DMS 273 treated with DMSO at 0.1 percent for 48 hours (cell line): ENCODE measurements at places on chromosomes 1 and 21.
A peak's percentile ranks its signal among the peaks of the same experiment; 100 is the strongest.

GRCh38 chr1:157438146-157438545 lies 114.2 kb downstream of the FCRL5 start:
- no peak for DNase-seq

DNA sequence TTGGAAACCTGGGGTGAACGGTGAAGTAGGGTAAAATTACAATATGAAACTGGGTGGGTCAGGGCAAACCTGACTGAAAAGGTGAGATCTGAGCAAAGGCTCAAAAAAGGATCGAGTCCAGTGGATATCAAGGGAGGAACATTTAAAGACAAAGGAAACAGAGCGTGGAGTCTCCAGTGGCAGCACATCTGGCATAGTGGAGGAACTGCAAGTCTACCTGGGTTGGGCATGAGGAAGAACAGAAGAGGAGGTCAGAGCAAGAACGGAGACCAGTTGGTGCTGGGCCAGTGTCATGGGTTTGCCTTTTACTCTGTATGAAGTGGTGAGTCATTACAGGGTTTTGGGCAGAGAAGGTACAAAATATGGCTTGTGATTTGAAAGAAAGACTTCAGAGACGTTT lies 163.7 kb downstream of the NTPCR start:
- DNase-seq, result no peak

- DNase-seq, result no peak
These were observed 4.6 kb downstream of the PTGER3 start for GRCh38 chr1:71043065-71043464.

DNA sequence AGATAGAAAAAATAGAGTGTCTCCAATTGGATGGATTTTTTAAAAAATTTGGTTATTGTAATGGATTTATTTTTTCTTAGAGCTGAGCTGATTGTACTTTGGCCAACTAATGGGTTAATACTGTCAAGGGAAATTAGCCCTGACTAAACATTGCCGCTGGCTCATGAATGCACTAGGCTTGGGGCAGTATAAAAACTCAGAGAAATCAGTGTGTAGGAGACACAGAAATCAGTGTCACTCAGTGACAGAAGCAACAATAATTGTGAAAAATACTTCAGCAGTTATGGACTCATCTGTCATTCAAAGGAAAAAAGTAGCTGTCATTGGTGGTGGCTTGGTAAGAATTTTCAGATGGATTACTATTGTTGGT lies at the start of gene KMO:
Gene KMO (plus strand): TSS at position 217 of the 370 bp plus-strand sequence. CDS start 67 bp downstream, at position 284.
- DNase-seq, result no peak

GRCh38 chr1:24999426-24999825 lies 69.3 kb upstream of the RUNX3 start:
- DNase-seq, result no peak

- no peak for DNase-seq
These were observed 75.1 kb downstream of the LAMC1 start for GRCh38 chr1:183098317-183098716.

- no peak for DNase-seq
These were observed 39.8 kb upstream of the SYNC start for GRCh38 chr1:32742199-32742947.

DNA sequence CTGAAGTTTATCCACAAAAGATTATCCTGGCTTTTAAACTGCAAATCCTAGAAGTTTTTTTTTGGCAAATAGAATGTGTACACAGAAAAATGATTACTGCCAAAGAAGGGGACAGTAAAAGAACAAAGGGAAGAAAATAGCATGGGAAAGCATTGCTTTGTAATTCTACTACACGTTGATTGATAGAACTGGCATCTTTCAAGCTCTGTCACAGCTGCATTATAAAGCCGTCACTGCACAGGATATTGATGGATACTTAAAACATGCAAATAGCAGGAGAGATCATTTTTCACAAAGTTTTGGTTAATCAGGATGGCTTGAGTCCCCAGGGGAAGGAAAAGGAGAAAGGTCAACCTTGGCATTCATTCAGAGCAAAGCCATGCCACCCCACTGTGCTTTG lies 183.7 kb upstream of the RRP15 start:
- DNase-seq, result no peak

GRCh38 chr1:162056043-162056442 lies 13.4 kb upstream of the NOS1AP start:
- DNase-seq, result peak; percentile 45

DNA sequence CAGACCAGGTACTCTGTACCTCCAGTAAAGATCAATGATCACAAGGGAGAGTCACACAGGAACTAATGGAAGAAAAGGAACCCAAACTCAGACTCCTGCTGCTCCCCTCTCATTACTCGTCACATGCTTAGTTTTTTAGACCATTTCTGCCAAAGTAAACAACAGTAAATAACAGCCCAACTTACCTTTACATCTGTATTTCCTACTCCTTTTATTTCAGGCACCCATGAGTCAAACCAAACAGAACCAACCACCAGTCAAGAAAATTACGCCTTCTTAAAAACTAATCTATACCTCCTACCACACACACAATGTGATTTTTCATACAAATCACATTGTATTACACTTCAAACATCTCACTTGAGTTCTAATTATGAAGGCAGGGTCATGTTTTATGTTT lies 61.4 kb upstream of the HTR1D start:
- no peak for DNase-seq

DNA sequence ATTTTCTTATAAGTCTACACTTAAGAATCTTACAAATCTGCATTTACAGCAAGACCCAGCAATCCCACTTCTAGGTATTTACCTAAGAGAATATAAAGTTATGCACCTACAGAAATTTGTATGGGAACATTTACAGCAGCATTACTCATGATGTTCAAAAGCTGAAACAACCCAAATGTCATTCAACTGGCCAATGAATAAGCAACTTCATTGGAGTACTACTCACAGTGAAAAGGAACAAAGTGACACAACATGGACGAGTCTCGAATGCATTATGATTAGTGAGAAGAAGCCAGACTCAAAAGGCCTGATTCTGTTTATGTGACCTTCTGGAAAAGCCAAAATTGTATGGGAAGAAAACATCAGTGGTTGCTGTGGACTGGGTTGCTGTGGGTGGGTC lies 116.9 kb downstream of the CAMTA1 start:
- DNase-seq, result no peak

GRCh38 chr1:63827411-63828321 lies 53.8 kb downstream of the ROR1 start:
- peak; percentile 33 for DNase-seq

- DNase-seq, result no peak
These were observed 4.8 kb upstream of the HRNR start for GRCh38 chr1:152228831-152229230.

- DNase-seq, result peak; percentile 29
These were observed 322.8 kb downstream of the PAPPA2 start for GRCh38 chr1:176785791-176786190.

DNA sequence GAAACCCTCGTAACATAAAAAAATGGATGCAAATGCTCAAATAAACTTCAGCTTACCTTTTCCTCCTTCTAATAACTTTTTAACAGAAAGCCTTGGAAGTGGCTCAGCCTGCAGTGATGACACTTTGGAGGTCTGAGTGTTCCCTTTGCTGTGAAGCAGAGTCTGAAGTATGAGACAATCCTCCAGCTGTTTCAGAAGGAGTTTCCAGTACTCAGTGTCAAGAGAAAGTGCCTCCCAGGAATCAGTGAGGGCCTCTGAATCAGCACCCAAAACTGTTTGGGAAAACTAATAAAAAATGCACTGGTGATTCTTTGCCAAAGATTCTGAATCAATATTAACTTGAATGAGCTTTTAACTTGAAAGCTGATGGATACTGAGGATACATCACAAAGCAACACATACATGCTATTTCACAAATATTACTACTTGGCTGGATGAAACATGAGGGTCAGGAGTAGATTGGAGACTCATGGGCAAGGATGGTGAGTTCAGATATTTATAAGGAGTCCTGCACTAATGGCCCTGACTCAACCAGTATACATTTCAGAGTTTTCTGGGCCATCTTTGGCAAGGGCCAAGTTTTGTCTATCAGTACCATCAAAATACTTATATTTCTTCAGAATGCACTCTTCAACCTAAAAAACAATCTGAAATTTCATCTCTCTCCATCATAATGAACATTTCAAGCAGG lies 77.0 kb downstream of the IARS2 start:
- DNase-seq, result no peak

- DNase-seq, result no peak
These were observed 4.8 kb upstream of the ARF1 start for GRCh38 chr1:228077565-228078330.

DNA sequence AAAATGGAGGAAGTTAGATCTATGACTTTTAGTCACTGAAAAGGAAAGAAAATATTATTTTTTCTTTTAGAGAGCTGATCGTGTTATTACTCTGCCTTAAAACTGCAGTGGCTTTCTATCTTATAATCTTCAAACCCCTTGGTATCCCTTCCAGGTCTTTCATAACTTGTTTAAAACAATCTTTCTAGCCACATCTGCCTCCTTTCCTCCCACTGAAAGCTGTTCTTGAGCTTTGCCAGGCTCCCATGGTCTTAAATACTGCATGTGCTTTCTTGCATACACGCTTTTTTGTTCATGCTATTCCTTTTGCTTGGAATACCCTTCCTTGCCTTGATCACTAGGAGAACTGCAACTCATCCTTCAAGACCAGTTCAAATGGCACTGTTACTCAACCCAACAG lies 65.9 kb upstream of the GADD45A start:
- DNase-seq, result no peak

DNA sequence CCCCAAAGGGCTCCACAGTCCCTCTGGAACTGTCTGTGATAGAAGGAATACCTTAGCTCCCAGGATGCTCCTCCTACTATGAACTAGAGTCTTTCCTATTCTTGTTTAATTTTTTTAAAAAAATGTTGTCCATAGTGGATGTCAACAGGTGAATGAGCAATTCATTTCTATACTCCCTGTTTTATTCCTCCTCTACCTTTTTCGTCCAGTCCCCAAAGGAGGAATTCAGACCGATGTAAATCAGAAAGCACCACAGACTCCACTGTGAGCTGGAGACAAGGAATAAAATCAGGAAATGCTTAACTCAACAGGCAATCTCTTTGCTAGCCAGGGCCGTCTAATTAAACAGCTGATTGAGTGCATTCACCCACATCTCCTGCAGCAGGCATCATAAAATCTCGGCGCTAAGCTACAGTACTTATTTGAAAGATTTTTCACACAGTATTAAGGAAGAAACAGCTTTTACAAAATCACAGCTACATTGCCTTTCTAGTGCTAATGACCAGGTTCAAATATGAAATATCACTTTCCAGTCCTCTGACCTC lies 381.6 kb downstream of the SIPA1L2 start:
- no peak for DNase-seq

GRCh38 chr1:182213163-182213562 lies 151.7 kb upstream of the ZNF648 start:
- DNase-seq, result no peak

- no peak for DNase-seq
These were observed 670.5 kb downstream of the KIF26B start for GRCh38 chr1:245825128-245825901.

- no peak for DNase-seq
These were observed 42.4 kb downstream of the MTARC1 start for GRCh38 chr1:220828950-220829586.

GRCh38 chr1:42733415-42734200 lies 6.4 kb downstream of the CLDN19 start:
- no peak for DNase-seq

DNA sequence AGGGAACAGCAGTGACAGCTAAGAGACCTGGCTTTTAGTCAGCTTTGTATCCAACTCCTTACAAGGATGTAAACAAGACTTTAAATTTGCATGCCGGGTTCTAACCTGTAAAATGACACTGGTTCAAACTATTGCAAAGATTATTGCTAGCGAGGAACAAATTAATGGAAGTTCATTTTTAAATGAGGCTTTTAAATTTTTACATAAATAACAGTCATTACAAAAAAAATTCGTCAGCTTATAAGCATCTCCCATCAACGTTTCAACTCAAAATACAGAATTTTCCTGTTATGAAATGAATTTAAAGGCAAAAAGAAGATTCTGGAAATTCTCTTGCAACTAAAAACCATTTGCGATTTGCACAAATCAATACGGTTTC lies 668 bp downstream of the KIF14 start:
- no peak for DNase-seq

DNA sequence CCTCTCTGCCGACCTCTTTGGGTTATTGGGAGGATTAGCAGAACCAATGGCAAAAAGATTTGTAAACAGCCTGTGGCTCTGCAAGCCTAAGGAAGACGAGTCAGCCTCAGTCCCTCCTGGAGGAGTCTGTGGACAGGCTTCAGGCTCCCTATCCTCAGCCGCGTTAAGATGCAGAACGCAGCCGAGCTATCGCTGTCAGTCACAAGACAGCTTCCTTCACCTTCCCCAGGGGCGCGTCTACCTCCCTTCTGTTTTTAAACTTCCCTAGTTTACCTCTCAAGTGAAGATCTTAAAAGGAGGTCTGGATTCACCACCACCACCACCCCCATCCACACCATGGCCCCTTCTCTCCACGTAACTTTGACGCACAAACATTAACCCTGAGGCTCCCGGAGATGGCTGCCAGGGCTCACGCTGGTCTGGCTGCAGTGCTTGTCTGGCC lies 738 bp downstream of the CAMK1G start:
- no peak for DNase-seq

DNA sequence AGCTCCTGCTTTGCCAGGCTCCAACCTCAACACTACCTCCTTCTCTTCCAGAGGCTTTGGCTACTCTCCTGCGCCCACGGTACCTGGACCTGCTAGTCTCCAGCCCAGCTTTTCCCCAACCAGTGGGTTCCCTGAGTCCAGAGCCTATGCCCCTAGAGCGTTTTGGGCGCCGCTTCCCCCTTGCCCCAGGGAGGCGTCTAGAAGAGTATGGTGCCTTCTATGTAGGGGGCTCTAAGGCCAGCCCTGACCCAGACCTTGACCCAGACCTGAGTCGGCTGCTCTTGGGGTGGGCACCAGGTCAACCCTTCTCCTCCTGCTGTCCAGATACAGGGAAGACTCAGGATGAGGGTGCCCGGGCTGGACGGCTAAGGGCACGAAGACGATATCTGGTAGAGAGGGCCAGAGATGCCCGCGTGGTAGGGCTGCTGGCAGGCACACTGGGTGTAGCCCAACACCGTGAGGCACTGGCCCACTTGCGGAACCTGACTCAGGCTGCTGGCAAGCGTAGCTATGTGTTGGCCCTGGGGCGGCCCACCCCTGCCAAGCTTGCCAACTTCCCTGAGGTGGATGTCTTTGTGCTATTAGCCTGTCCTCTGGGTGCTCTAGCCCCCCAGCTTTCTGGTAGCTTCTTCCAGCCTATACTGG lies 1.6 kb downstream of the DPH2 start:
- DNase-seq, result no peak
